NCI-H1105 (cell line): ENCODE measurements at places on chromosomes 1 and 21.

DNA sequence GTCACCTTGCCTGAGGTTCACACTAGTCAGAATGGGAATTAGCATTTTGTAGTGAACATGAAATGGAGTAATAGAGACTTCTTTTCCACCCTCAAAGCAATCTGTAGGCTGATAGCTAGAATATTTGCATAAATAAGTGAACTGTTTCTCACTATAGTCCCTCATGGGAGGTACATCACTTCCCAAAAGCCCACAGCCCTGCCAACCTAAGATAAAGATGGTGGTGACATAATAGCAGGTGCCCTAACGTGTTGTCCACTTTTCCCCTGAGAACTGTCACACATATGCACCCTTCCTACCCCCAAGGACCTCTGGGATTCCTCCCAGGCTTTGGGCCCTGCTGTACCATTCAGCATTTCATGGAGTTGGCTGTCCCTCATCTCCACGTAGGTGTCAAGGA, 4.4 kb downstream of the TMEM35B start:
- no peak for DNase-seq

DNA sequence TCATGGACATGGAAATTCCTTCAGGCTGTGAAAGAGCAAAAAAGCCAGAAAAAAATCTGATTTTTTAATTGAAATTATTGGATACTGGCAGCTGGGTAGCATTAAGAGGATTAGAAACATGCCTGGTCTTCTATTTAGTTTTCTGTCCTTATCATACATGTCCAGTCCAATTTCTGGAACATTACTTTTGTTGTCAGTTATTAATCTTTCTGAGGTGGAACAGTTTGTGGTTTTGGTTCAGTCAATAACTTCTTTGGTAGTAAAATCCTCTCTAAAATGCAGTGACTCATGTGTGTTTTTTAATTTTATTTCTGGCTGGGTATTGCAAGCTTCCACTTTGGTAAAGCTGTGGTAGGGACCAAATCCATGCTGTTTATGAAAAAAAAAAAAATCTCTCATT, 687.0 kb upstream of the ADGRL2 start:
- DNase-seq = no peak

- DNase-seq = no peak
These were observed at the start of gene B3GALT6 for GRCh38 chr1:1232208-1232795. Gene B3GALT6, plus strand, starts transcription at chr1:1232237. Its CDS starts 42 bp downstream, at chr1:1232279.

DNA sequence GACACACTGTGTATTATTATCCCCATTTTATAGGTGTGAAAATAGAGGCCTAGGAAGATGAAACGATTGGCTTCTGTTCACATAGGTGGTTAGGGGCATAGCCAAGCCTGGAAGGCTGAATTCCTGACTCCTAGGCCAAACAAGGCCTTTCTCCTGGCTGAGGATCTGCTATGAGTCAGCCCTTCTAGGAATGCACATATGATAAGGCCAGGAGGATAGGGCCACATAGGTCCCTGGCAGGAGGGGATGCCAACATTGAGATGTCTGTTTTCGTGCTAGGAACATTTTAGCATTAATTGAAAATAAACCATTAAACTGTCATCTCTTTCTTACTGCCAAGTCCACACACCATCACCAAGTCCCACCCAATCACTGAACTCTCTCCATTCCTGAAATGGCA, 9.2 kb downstream of the CSMD2 start:
- no peak for DNase-seq

- DNase-seq = no peak
These were observed 361.7 kb downstream of the PDE4B start for GRCh38 chr1:66154394-66154793.
